NB4 (cell line): ENCODE measurements at places on chromosomes 5 and 9.

- DNase-seq: no peak
These were observed 555.3 kb upstream of the ARRDC3 start for GRCh38 chr5:91938441-91938840.

DNA sequence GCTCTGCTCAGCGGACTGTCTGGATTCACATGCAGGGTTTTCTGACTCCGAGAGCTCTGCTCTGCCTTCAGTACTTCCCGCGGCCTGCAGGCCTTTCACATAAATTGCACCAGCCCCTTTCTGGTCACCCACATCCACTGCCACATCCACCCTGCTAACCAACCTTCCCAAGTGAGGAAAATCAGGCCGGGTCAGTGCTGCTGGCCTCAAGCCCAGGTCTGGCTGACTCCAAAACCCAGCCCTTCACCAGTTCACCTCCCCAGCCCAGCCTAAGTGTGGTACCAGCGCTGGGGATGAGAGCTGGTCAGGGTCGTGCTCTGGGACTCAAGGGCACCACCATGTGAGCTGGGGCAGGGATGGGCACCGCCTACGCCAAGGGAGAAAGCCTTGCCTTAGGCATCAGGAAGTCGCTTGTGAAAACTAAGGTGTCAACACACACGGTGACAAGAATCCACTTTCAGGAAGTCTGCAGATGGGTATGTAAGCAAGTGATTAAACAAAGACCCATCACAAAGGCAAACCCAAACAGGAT lies 12.3 kb downstream of the LMAN2 start:
- DNase-seq: no peak

- no peak for DNase-seq
These were observed 48.4 kb upstream of the EPB41L4A start for GRCh38 chr5:112467485-112467884.

DNA sequence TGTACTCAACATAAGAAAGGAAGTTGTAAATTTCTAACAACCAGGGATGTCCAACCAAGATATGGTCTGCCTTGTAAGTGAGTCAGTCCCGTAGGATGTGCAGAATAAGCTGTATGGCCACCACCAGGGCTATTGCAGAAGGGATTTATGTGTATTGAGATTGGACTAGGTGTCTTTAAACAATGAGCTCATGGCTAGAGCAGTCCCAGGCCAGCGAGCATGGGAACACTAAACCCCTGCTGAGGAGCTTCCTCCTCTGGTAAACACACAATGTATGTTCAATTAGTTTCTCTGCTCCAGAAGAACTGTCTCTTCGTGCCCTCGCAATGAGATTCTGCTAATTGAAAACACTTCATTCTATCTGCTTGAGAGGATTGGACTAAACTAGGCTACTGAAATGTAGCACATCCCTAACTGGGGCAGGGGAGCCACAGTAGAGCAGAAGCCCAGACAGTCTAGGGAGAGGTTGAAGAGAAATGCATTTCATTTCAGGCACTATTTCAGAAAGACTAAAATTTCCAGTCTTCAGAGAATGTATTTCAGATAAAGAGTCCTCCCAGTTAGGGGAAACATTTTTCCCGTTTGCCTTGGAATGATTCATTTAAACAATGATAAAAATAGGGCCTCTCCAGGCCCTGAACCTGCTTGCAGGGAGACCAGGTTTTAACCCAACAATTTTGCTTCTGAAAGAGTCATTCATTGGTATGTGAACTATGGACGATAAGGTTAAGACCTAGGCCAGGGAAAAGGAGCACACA lies 154.7 kb downstream of the FAM114A2 start:
- no peak for DNase-seq

- no peak for DNase-seq
These were observed 82.6 kb upstream of the ADAMTS19 start for GRCh38 chr5:129377504-129377903.

DNA sequence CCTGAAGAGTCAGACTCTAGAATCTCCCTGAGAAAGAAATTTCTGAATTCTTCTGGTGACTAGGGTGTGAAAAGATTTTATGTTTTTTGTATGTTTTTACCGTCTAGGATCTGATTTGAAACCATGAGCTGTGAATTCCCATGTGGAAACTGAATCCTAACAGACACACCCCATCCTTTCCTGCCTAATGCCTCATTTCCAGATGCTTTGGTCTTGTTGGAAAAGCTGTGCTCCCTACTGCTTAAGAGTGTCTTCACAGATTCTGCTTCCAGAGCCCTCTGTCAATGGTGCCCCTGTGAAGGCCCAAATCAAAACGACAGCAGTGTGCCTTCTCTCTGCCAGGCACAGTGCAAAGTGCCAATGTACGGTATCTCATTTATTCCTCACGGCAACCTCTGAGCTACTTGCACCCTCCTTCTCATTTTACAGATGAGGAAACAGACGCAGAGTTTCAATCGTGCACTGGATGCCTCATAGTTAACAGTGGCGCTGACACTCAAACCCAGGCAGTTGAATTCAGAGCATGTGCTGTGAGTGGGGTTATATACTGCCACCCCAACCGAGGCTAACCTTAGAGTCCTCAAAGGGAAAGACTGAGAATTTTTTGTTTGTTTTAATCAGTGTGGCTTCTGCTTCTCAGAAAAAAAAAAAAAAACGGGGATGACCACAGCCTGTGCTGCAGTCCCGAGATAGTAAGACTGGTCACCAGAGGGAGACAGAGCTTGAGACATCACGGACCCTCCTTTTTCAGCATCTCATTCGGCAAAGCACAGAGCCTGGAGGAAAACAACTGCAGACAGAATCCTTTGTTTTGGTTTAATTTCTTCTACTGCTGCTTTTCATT lies 188.4 kb downstream of the SNCAIP start:
- DNase-seq: peak; percentile 30

DNA sequence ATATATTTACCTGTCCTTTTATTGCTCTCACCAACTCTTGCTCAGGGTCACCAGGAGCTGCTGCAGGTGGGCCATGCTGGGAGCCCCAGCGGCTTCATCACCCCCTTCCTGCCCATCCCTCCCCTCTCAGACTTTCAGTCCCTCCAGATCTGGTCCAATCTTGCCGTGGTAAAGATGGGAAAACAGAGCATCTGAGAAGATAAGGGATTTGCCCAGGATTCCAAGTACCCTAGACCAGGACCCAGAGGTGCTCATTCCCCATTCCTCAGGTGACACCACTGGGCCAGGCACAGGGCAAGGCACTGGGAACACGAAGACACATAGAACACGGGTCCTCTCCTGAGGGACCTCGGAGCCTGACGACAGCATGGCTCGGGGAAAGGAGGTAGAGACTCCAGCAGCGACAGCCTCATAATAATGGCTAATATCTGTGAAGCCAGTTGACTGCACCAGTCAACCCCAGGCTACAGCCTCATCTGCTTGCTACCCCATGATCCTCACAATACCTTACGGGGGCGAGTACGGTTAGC lies 18.0 kb downstream of the TMOD1 start:
- DNase-seq: no peak

- no peak for DNase-seq
These were observed 293.2 kb downstream of the EPB41L4A start for GRCh38 chr5:112125903-112126302.
